ENCODE measurements at places on chromosomes 5 and 9.
A peak's percentile ranks its signal among the peaks of the same experiment; 100 is the strongest.

DNA sequence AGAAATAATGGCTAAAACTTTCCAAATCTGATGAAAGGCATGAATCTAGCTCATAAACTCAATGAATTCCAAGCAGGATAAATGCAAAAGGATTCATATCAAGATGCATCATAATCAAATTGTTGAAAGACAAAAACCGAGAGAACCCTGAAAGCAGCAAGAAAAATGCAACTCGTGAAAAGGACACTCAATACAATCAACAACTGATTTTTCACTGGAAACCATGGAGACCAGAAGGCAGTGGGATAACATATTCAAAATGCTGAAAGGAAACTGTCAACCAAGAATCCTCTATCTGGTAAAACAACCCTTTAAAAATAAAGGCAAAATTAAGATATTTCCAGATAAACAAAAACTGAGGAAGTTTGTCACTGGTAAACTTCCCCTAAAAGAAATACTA, 9.5 kb downstream of the FBXL17 start:
- no peak for DNase-seq

DNA sequence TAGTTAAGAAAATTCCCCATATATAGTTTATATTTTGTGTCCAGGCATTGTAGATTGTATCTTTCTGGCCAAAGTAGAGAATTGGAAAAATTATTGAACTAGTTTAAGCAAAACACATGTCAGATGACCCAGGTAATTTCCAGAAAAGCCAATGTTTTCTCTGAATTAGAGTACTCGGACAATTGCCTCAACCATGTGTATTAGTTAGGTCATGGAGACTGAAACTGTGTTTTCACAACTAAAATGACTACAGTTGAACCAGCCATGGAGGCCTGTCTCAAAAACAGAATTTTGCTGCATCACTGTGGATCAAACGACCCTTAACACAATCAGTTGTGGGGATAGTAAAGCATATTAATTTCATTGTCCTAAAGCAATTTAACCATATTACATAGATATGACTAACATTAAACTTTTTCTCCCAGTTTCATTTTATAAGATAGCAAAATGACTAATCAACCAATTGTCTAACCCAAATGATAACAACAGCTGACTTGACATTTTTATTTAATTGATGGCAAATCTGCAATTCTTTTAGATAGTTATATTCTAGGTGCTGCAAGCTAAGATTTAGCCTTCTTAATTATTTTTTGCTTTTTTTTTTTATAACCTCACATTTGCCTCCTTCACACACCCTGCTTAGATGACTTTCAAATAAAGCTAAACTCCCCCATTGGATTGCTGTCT, 39.2 kb upstream of the SPDL1 start:
- DNase-seq: no peak

DNA sequence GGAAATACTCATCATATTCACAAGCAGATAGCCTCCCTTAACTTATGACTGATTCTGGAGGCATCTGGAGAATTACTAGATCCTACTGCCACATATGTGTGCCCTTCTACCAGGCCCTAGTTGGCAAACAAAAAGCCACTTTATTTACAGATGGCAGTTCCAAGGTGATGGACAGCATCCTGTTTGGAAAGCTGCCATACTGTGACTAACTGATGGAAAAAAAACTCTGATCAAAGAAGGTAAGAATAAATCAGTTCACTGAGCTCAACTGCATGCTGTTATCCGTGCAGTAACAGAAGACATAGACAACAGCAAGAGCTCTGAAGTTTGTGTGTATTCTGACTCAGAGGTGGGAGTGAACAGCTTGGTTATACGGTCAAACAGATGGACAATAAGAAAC, 279.8 kb upstream of the POU5F2 start:
- DNase-seq: no peak

- DNase-seq: peak; percentile 89
Measured at GRCh38 chr9:91037511-91038482, 236.2 kb downstream of the SYK start.

GRCh38 chr9:77916820-77917219, 114.8 kb downstream of the GNAQ start:
- DNase-seq: no peak

- no peak for DNase-seq
Measured at GRCh38 chr9:111613436-111614040, 14.1 kb upstream of the PTGR1 start.

GRCh38 chr9:94174164-94174563, 84.9 kb upstream of the ZNF169 start:
- no peak for DNase-seq

- DNase-seq: no peak
Measured at GRCh38 chr9:114058688-114059046, 19.4 kb downstream of the AMBP start.

GRCh38 chr5:115180165-115180709, 10.5 kb upstream of the TRIM36 start:
- no peak for DNase-seq

- no peak for DNase-seq
Measured at GRCh38 chr5:174400461-174400860, 323.9 kb upstream of the MSX2 start.

DNA sequence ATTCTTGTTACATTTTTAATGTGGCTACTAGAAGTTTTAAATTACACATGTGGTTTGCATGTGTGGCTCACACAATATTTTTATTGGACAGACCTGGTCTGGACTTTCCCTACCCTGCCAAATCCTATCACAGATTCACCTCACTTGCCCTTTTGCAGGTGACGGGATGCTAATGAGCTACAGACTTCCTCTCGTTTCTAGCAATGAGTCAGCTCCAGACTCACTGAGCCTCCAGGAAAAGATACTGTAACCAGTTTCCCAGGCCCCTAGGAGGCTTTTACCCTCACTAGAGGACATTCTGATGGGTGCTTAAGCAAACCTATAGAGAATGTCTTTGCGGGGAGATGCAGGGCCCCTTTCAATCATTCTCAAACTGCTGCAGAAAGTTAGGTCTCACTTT, 135.4 kb downstream of the WDR41 start:
- DNase-seq: no peak

DNA sequence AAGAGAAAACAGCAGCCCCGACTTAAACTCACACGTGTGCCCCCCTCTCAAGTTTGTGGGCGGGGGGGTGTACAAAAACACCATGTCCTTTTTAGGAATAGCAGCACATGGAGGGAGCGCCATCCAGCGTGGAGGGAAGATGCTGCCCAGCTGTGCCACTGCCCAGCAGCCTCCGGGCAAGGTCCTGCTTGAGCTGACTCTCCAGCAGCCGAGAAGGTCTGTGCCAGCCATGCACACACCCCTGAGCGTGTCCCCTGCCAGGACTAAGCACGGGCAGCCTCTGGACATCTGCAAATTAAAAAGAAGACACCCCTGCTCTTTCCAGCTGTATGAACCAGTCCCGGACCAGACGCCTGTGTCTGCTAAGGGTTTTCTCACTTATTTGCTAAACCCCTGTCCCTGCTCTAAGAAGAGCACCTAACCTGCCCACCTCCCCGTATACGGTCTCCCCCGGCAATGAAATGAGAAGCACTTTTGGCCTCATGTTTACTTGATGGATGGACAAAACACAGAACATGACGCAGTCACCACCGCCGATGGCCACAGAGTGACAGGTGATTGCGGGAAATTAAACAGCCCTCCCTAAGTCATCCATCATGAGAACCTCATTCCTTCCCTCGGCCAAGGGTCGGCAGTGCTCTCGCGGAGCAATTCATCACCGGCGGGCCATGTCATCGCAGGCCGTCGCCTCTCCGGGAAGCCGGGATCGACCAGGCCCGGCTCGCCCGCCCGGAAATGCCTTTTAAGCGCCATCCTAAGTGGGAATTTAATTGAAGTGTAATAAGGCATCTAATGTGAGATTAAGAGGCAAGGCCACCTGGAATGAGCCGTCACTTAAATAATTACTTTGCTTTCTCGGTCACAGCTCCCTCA, 96.9 kb downstream of the OLFM1 start:
- DNase-seq: no peak

DNA sequence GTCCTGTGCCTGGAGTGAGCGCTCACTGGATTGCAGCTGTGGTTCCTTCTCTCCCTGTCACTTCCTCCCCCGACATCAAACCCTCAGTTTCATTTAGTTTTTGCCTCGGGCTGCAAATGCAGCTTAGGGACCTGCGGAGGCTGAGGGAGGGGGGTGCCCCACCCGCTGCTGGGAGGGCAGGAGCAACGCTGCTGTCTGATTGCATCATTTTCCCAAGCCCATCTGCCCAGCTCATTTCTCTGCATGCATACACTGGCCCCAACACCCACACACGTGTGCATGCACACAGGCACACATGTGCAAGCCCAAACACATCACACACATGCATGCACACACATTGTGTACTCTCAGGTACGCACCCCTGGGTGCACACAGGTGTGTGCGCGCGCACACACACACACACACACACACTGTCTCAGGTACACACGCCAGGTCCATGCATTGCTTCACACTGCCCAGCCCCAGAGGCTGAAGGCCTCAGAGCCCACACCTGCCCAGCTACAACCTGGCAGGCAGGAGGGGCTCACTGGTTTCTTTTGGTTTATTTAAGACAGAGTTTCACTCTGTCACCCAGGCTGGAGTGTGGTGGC, 3.4 kb downstream of the ASS1 start:
- no peak for DNase-seq

DNA sequence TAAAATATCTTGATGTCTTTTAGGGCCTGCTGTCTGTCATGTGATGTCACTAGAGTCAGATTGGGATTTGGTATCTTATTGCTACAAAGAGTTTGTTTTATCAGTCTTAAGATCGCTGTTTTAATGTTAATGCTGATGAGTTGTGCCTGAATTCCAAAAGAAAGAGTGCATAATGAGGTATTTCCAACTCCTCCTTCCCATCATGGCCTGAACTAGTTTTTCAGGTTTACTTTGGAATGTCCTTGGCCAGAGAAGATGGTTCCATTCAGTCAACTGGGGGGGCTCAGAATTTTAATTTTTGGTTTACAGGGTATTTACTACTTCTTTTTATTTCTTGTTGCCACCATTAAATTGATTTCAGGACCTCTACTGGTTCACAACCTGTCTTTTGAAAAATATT, 74.3 kb upstream of the MARCHF11 start:
- no peak for DNase-seq

- no peak for DNase-seq
Measured at GRCh38 chr9:125653325-125653724, 53.7 kb downstream of the MAPKAP1 start.

DNA sequence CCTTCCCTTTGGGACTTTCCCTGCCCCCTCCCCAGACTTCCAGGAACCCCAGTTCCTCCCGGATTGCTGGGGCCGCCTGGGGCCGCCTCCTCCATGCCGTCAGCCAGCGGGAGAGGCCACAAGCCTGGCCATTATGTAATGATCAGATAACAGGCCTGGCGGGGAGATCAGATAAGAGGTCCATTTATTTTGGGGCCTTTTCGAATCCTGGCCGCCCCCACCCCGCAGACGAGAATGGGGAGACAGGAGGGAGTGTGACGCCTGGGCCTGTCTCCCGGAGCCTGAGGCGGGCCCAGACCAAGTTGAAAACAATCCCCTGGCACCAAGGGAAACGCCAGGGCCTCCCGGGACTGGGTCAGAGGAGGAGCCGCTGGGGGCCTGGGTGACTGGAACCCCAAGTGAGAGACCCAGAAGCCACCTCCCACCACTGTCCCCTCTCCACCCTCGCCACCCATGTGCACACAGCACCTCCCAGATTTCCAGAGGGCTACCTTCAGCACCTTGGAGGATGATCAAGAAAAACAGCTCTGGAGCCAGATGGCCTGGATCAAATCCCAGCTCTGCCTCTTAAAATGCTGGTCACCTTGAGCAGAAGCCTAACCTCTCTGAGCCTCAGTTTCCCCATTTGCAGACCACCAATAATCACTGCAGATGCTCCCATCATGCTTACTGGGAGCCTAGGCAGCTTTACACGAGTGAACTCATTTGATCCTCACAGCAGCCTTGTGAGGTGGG, 7.8 kb downstream of the ENG start:
- DNase-seq: no peak

DNA sequence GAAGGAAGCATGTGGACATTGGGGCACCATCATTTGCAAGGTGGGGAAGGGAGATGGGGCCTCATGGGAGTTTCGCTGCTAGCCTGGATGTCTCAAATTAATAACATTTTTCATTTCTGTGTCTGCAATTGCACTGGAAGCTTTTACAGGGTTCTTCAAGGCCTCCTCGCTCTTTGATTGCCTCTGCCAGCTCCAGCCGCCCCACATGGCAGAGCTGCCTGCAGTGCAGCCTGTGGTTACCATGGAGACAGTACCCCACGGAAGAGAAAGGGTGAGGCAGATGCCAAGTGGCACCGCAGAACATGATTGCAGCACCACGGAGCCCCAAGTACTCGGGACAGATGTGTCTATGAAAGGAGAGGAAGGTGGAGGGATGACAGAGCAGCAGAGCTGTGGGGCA, 25.4 kb downstream of the CTNND2 start:
- DNase-seq: no peak

DNA sequence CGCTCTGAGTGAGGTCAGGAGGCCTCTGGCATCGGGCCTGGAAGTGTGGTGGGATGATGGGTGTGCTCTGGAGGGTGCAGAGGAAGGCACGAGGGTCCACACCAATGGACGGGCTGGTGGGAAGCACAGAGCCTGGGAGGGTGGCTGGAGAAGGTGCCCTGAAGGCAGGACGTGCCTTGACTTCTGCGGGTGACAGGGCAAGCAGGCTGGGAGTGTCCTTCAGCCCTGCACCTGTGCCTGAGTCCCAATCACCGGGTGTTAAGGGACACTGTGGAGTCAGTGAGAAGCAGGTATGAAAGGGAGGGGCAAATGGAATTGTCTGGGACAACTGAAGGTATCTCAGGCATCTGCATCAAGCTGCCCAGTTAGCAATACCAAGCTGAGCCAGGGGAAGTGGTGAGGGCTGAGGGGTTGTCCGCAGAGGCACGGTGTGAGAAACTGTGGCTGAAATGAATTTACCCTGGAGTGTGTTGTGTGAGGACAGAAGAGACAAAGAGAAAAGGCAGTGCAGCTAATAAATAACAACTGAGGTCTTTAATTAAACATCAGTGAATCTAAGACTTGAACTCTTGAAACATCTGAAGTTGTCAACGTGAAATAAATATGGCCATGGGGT, 50.4 kb downstream of the DAP start:
- no peak for DNase-seq

DNA sequence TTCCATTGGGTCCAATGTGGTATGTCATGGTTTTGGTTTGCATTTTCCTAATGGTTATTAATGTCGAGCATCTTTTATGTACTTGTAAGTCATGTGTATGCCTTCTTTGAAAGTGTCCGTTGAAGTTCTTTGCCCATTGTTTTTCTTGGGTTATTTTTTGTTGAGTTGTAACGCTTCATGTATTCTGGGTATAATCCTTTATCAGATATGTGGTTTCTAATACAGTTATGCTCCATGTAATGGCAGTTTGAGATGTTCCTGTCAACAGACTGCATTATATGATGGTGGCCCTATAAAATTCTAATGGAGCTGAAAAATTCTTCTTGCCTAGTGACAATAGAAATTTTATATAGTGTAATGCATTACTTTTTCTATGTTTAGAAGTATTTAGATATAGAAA, 17.2 kb downstream of the RIC1 start:
- no peak for DNase-seq

- DNase-seq: no peak
Measured at GRCh38 chr5:107402434-107403227, 268.1 kb downstream of the EFNA5 start.

- no peak for DNase-seq
Measured at GRCh38 chr9:70679845-70680244, 265.4 kb upstream of the KLF9 start.

- no peak for DNase-seq
Measured at GRCh38 chr5:154197801-154198491, 7.4 kb downstream of the GALNT10 start.
